ENCODE measurements at places on chromosomes 7 and 10.

DNA sequence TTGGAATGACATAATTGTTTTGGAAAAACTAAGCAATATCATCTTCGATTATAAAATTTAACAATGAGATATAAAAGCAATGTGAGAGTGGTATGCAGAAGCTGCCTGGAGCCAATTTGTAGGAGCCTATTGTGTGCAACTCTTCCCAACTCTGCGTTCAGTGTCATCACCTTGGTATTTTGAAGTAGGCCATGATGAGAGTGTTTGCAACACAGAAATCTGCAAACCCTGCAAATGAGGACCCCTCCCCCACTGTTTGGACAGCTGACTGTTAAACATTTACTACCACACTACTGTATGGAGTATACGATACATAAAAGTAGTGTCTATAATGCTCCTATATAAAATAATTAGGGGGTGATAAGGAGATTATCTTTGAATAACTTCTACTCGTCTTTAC is 531.3 kb downstream of the ATRNL1 start:
- DNase-seq = no peak

DNA sequence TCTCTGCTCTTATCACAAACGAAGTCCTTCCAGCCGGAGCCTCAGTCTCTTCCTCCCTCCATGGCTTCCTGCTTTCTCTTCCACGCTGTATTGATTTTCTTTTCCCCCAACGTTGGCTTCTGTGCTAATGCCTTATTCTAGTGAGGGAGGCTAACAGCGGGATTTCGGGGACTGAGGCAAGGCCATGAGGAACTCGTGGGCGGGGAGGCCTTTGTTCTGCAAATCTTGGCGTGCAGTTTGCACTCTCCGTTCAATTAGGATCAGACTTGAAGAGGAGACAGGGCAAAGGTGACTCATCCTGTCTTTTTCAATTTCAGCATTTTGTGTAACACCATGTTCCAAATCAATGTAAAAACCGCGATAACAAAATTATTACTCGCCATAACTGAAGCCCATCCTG is 25.3 kb downstream of the EN2 start:
- no peak for DNase-seq

GRCh38 chr7:107742678-107743566 is 1.0 kb upstream of the CBLL1 start:
- no peak for DNase-seq

DNA sequence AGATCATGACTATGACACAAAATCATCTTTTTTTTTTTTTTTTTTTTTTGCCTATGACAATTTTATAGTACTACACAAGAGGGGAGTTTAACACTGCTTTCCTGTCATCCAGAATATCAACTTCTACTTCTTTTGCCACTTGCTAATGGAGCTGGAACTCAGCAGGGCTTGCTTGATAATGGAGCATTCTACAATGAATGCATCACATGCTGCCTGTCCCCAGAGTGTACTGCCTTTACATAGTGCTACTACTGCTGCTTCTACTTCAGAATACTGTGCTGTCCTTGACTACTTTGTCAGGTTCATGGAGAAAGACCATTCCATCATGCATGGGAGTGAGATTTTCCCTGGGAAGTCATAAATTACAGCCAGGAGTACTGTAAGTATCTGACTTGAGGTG is 338.6 kb upstream of the SEMA3A start:
- no peak for DNase-seq

DNA sequence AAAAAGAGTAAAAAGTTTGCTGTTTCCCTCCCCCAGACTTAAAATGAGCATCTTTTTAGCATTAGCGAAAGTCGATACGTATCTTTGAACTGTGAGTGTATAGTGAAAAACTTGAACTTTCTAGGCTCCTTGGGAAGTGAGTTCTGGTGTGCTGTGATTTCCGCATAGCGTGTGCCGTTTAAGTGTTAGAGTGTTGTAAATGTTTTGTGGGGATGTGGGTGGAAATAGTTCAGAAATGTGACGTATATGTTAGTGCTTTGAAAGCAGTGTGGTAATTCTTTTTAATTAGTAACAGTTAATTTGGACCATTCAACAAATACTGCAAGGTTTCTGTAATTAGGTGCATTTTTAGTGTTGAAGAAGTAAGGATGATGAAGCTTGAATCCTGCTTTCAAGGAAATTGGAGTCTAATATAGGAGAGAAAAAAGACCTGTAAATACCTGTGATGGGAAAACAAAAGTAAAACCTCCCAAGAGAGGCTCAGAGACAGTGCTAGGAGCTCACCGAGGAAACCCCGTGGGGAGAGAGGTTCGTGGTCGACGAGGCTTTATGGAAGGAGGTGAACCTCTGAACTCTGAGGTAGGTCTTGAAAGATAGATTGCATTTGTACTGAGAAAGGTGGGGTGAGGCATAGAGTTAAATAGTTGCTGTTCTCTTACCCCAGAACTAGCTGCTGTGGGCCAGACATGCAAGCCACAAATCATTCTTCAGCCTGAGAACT is 40.8 kb downstream of the RBM33 start:
- no peak for DNase-seq

DNA sequence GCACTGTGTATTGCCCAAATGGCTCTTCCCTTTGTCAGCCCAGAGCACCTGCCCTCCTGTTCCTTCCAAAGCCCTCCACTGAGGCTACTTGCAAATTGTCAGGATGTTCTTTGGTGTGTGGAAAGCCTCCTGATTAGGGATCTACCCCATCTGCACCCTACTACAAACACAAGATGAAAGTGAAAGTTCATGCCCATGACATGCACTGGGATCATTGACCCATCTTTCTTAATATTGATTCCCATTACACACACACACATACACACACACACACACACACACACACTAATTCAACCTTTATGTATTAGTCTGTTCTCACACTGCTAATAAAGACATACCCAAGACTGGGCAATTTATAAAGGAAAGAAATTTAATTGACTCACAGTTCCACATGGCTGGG is 213.7 kb upstream of the IGFBP3 start:
- DNase-seq = no peak

DNA sequence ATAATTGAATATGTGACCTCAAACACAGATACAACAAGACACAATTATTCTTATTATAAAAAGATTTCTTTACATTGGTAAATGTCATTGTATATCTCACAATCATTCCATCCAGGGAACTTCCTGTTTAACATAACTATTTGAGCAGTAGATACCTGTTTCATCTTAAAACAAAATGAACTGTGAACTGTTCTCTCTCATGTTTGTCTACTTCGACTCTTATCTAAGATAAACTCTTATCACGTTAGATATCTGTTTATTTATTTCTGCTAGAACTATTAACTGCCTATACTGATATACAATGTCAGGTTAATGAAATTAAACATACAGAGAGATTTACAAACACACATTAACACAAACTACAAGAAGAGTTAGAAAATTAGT is 20.1 kb downstream of the ANK3 start:
- DNase-seq = no peak

DNA sequence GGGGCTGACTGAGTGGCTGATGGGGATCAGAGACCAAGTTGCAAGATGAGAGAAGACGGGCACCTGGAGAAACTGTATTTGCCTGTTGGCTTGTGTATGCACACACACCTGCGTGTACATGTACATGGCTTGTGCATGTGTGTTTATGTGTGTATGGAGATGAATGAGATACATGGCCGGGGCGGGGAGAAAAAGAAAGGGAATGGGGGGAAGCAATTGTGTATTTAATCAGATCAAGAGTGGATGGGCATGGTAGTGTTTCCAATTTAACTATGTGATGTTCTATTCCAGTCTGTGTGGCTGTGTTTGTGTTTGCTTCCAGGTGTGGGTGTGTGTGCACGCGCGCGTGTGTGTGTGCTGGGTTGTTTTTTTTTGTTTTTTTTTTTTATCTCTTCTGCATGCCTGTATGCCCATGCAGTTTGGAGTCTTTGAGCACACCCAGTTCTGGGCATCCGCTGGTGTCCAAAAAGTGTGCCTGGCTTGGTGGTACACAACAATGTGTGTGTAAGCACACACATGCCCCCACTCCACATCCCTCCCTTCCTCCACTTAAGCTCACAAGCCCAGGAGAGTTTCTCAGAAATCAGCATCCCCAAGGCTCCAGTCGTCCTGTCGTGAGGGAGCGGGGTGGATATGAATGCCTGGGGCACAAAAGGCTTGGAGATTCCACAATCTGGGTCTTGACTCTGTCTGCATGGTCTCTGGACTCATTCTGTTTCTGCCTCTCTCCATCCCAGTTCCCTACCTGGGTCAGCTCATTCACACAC is 2.5 kb upstream of the VGF start:
- DNase-seq = no peak

DNA sequence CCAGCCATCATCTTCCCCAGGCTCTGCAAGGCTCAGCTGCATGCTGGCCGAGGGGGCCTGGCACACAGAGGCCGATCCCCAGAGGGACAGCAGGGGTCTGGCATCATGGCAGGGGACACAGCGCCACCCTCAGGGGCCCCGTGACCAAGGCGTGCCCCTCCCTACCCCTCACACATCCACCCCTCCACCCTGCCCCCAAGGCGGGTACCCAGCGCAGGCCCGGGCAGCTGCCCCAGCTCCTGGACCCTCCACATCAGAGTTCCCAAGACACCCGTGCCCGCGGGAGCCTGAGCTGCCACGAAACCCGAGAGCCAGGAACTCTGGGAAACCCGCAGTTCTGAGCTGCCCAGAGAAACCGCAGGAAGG is 46.5 kb upstream of the TNRC18 start:
- no peak for DNase-seq

DNA sequence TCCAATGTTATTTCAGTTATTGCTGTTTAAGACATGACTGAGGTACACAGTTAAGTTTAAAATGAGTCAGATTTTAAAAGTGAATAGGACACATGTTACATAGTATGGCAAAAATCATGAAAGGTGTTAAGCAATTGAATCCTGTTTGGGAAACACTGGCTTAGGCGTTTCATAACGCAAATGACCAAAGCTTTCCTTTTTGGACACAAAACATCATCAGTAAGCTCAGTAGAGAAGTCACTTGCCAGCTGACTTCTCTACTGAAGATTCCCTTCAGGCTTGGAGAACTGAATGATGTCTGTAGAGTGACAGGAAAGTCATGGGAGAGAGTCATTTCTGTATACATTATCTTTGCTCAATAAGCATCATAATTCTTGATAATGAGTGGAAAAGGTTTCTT is 64.4 kb upstream of the RSBN1L start:
- no peak for DNase-seq

- no peak for DNase-seq
Observed at GRCh38 chr10:73597346-73597745, 6.2 kb upstream of the USP54 start.

DNA sequence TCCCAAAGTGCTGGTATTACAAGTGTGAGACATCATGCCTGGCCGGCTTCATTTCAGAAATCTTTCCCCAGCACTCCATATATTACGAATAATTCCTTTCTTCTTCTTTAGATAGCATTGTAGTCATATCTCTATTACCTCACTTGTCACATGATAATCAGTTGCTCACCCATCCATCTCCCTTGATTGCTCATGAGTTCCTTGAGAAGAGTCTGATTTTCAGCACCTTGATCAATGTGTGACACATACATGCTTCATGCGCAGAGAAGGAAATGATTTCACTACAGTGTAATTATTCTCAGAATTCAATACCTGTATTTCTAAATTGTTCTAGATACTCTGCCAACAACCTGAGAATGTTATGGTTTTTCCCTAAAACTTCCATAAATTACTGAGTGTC is 26.7 kb upstream of the GGCT start:
- DNase-seq = no peak

- DNase-seq = no peak
Observed at GRCh38 chr7:4111166-4111565, 570.9 kb upstream of the FOXK1 start.

DNA sequence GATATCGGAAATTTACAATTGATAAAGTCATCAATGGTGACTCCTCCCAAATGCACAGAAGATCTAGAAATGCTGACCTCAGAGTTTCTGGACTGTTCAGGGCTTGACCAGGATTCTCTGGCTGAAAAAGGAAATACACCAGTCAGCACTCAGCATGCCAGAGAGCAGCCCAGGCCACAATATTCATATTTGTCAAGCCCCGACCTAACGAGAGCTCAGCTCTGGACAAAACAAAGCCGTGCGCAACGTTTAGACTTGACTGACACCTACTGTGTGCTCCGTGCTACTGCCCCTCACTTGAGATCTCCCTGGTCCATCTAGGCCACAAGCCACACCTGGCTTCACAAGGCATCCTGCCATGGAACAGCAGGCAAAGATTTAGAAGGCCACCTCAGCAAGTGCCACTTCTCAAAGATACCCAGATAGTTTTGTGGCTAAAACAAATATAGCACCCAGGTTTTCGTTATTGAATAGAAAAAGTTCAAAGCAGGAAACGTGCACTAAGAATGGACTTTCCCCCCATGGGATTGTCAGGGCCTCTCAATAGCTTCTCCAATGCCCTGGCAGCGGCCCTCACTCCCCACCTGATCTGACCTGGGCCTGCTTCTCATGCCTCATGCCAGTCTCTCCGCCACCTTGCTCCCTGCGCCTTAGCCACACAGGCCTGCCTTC is 218.3 kb downstream of the FAM107B start:
- no peak for DNase-seq

- DNase-seq = no peak
Observed at GRCh38 chr7:29989257-29989995, at the start of gene SCRN1. SCRN1 (minus strand) TSS chr7:29989801; CDS start chr7:29969067, 20,734 bp downstream.

DNA sequence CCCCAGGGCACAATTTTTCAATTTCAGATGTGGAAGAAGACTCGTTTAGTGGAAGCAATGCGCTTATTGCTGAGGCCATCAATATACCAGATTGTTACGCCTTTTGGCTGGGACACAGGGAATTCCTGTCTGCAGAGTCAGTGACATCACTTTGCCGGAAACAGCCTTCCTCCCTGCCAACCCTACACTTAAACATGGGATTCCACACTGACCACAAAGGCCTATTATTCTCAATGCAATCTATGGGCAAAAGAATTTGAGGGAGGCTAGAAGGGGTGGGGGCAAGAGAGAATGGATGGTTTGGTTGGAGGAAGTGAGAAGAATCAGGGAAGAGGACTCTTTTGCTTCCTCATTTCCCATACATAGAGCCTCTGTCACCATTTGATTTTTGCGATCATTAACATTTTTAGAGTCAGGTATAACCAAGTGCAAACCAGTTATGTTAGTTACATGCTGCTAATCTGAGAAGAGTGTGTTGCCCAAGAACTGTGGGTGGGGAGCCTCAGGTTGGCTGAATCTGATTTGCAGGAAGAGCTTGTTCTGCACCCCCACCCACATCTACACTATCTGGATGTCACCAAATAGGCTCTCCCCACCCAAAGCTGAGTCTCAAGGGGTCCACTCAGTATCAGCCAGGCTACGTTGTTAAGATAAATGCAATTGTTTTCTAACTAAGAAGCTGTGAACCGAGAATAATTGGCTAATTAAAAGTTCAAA is 58.2 kb downstream of the ENTPD1 start:
- DNase-seq = no peak

All from activated T-cell treated with anti-CD3 and anti-CD28 coated beads for 4 hours (primary cell).